ENCODE measurements at places on chromosomes 5 and 9. TPM values are rescaled to one million over a fixed set of nuclear protein-coding genes. Genes with fewer than 3 reads are reported as not detected.

- no peak for DNase-seq
Observed at GRCh38 chr9:100466829-100467221, 6.1 kb upstream of the TMEFF1 start.

- no peak for DNase-seq
Observed at GRCh38 chr9:90629354-90629753, 13.3 kb downstream of the DIRAS2 start.

Gene PCDHB7
- 1.2 TPM for total RNA-seq

Gene CXCL14
- not detected for total RNA-seq

Data from Caki2 (cell line).